OCI-LY7 (cell line): ENCODE measurements at places on chromosomes 5 and 9.

- no peak for DNase-seq
Observed at GRCh38 chr5:129098488-129099183, 4.1 kb downstream of the ISOC1 start.

DNA sequence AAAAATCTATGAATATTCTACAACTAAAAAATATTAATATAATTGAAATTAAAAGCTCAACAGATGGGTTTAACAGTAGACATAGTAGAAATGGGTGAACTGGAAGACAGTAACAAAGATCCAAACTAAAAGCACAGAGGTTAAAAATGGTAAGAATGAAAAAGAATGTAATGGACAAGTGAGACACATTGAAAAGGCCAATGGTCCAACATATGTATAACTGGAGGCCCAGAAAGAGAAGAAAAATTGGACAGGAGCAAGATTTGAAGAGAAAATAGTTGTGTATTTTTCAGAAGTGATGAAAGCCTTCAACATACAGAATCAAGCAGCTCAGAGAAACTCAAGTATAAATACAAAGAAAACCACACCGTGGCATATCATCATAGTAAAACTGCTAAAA is 58.6 kb downstream of the PCDHGC5 start:
- DNase-seq, result peak; percentile 39

DNA sequence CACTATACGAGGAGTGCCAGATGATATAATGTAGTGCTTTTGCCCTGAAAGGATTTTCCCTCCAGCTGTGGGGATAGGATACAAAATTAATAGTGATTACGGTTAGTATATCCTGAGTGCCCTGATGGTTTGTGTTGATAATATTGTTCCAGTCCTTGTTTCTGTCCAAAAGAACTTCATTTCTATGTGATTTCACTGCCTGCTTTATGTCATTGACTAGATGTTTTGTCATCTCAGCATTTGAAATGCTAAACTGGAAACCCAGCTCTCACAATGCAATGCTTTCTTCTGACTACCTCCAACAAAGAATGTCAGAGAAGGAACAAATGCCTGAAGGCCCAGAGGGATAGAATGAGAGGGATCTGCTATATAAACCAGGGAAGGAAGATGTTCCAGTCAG is 177.8 kb downstream of the NIPBL start:
- DNase-seq, result no peak

DNA sequence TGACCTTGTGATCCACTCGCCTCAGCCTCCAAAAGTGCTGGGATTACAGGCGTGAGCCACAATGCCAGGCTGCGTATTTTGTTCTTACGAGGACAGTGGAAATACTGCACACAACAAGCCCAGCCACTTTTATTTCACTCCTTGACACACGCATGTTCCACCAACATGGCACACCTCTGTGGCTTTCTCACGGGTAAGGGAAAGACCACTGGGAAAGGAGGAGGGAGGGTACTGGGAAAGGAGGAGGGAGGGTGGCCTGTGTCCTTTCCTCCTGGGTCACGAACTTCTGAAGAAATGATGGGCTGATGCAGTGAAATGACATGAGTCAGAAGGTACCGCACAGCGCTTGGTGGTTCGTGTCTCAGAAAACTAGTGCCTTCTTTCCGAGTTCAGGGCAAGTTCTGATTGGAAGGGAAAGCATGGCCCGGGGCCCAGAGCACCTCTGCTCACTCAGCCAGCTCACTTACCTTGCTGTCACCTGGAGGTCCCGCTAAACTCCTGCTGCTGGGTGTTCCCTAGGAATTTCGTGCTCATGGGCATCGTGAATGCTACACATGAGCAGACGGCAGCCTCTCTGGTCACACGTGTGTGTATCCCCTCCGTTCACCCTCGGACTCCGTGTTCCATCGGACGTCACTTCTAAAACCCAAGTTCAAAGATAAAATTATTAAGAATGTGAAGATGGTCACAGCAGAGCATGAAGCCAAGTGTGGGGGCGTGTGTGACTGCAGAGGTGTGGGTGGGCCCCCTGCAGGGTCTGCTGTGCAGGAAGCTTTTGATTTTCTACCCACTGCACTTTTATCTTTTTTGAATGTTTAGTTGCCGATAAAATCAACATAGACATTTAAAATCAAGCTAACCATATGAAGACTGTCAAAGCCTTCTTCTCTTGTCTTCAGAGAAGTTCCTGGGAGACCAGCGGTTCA is 42.9 kb downstream of the LAMC3 start:
- no peak for DNase-seq

GRCh38 chr5:171288066-171288465 is 21.0 kb upstream of the TLX3 start:
- DNase-seq, result no peak

DNA sequence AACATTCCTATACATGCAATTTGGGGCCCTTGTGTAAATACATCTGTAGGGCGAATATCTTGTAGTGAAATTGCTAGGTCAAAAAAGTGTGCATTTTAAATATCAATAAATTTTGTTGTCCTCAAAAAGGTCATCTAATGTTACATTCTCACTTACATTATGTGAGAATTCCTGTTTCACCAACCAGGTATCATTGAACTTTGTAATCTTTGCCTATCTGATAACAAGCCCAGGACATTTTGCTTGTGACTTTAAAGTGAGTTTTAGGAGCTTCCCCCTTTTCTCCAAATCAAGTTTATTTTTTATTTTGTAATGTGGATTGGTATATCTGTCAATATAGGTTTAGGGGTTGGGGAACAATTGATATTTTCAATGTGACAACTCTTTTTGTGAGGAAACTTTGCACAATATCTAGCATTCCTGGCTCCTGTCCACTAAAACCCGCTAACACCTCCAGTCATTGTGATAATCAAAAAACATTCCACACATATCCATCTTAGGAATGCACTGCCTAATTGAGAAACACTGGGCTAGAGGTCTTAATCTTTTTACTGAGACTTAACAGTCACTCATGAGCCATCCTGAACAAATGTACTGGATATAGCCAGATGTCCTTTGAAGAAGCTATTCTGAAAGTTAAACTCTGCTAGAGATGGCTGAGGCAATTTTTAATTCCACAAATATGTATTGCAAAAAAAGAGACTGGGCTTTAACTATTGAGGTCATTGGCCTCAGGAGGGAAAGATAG is 72.5 kb upstream of the SLC1A1 start:
- no peak for DNase-seq

DNA sequence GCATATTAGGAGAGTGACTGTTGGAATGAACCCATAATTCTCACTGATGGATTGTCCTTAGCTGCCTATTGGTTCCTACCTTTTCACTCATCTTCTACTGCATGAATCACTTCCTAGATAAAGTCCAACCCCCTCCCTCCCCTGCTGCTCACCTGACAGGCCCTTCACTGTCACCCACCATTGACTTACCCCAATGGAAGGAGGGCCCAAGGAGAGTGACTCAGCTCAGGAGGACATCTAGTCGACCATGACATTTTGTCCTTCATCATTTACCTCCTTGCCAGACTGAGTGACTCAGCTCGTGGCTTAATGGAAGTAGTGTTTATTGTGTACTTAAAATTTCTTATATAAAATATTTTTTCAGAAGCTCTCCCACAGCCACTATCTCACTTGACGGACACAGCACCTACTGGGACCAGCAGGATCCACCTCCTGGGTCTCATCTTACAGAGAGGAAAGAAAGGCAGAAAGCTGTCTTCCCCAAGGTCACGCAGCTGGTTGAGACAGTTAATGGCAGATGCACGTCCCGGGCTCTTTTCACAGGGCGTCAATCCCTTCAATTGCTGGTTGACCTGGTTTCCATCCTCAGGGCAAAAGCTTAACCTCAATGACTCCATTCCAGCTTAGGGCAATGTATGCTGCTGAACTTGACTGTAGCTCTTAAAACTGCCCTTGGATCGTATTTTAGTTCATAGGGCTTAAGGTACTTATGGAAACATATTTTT is 142.3 kb downstream of the MARCHF11 start:
- no peak for DNase-seq

GRCh38 chr9:134205672-134206310 is 41.4 kb upstream of the RNU6ATAC start:
- no peak for DNase-seq

- DNase-seq, result no peak
Observed at GRCh38 chr9:78371981-78372380, 75.1 kb downstream of the PSAT1 start.

- DNase-seq, result no peak
Observed at GRCh38 chr5:157590478-157590877, 14.9 kb upstream of the ADAM19 start.

GRCh38 chr5:173882632-173883031 is 5.5 kb upstream of the CPEB4 start:
- DNase-seq, result no peak
